ENCODE measurements at places on chromosomes 11 and 22. TPM values are rescaled to one million over a fixed set of nuclear protein-coding genes. Genes with fewer than 3 reads are reported as not detected.

Gene FGF4
- not detected for total RNA-seq

GRCh38 chr11:104665641-104666040, 232.6 kb downstream of the CASP12 start:
- peak; percentile 12 for DNase-seq
- H3K4me1 ChIP-seq: no peaks in the 10 kb centered on the region
- H3K4me3 ChIP-seq: no peak overlapping the region
- no peaks in the 10 kb centered on the region for H3K36me3 ChIP-seq
- no peak overlapping the region for H3K27ac ChIP-seq
- no peaks in the 10 kb centered on the region for H3K27me3 ChIP-seq

DNA sequence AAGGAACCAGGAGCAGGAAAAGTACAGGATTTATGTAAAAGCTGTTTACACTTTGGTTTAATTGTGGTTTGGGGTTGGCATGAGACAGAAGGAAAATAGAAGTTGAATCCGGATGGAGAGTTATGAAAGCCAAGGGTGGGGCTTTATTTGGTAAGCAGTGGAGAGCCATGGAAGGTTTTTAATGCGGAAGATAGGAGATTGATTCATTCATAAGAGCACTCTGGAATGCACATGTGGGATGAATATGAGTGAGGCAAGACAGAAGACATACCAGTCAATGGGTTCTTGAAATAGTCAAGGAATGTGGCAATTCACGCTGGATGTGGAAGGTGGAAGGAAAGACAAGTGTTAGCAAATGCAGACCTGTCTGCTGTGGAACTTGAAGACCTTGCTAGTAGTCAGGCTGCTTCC, 9.3 kb upstream of the GLB1L3 start:
- no peak overlapping the region for H3K27ac ChIP-seq
- H3K4me1 ChIP-seq: no peaks in the 10 kb centered on the region
- no peak overlapping the region for H3K4me3 ChIP-seq
- peaks cover 13% of the 10 kb centered on the region for H3K36me3 ChIP-seq

- no peaks in the 10 kb centered on the region for H3K27me3 ChIP-seq
- peak; percentile 72 for DNase-seq
- no peak overlapping the region for H3K27ac ChIP-seq
- H3K4me3 ChIP-seq: no peak overlapping the region
These were observed 32.2 kb downstream of the C2CD3 start for GRCh38 chr11:74138572-74138971.

DNA sequence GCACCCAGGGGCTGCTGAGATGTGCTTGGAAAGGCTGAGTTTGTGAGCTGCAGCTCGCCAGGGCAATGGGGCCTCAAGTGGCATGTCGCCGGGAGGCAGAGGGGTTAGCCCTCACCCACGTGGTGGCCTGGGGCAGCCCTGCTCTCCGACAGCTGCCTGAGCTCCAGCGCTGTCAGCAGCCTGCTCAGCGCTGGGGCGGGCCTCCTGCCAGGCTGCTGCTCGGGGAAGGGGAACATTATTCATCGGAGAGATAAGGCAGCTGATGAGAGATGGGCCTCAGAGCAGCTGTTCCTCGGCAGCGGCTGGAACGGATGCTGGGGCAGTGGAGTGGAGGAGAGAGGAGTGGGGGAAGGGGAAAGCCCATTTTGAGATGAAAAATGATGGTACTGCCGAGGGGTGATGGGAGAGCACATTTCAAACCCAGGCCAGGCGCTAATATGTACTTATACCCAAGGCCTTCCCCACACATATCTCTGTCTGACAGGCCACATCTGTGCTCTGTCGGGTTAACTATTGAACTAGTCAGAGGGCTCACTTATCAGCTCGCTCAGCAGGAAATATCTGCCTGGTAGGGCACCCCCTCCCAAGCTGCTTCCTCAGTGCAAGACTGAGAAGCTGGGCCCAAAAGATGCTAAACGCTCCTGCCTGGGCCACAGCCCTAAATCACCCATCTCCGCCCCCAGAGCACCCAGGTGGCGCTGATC, 79.5 kb downstream of the TIMP3 start:
- peaks cover 16% of the 10 kb centered on the region for H3K4me1 ChIP-seq
- no peaks in the 10 kb centered on the region for H3K27me3 ChIP-seq
- DNase-seq: peak; percentile 94
- H3K4me3 ChIP-seq: no peak overlapping the region
- peak overlapping the region; percentile 38 for H3K27ac ChIP-seq
- H3K36me3 ChIP-seq: no peaks in the 10 kb centered on the region

GRCh38 chr11:95283146-95283545, 52.1 kb upstream of the SESN3 start:
- no peak overlapping the region for H3K4me3 ChIP-seq
- H3K36me3 ChIP-seq: no peaks in the 10 kb centered on the region
- no peak overlapping the region for H3K27ac ChIP-seq
- peaks cover 26% of the 10 kb centered on the region for H3K4me1 ChIP-seq

- H3K36me3 ChIP-seq: no peaks in the 10 kb centered on the region
- no peak for DNase-seq
- no peak overlapping the region for H3K27ac ChIP-seq
- peaks cover 12% of the 10 kb centered on the region for H3K27me3 ChIP-seq
These were observed 852.3 kb downstream of the BRD1 start for GRCh38 chr22:48975316-48975741.

- no peak overlapping the region for H3K4me3 ChIP-seq
- peak overlapping the region; percentile 94 for H3K27ac ChIP-seq
- peaks cover 92% of the 10 kb centered on the region for H3K4me1 ChIP-seq
- peaks cover 42% of the 10 kb centered on the region for H3K36me3 ChIP-seq
These were observed 17.1 kb downstream of the MAFF start for GRCh38 chr22:38218661-38219622.

GRCh38 chr11:132438418-132438817, 1068.0 kb downstream of the NTM start:
- H3K27me3 ChIP-seq: no peaks in the 10 kb centered on the region
- H3K4me3 ChIP-seq: no peak overlapping the region
- H3K4me1 ChIP-seq: no peaks in the 10 kb centered on the region
- no peak for DNase-seq
- no peaks in the 10 kb centered on the region for H3K36me3 ChIP-seq
- H3K27ac ChIP-seq: no peak overlapping the region

Gene TMEM45B
- total RNA-seq: 80.6 TPM

Gene TNKS1BP1
- total RNA-seq: 59.4 TPM

GRCh38 chr22:47750086-47750485, 987.6 kb downstream of the TBC1D22A start:
- H3K4me1 ChIP-seq: no peaks in the 10 kb centered on the region
- H3K36me3 ChIP-seq: no peaks in the 10 kb centered on the region
- no peak for DNase-seq
- no peak overlapping the region for H3K4me3 ChIP-seq
- H3K27me3 ChIP-seq: no peaks in the 10 kb centered on the region
- H3K27ac ChIP-seq: no peak overlapping the region

Gene KDM4E
- not detected for total RNA-seq

GRCh38 chr11:19664886-19665548, 47.6 kb upstream of the NAV2 start:
- no peak overlapping the region for H3K4me3 ChIP-seq
- no peaks in the 10 kb centered on the region for H3K36me3 ChIP-seq
- H3K27me3 ChIP-seq: no peaks in the 10 kb centered on the region
- DNase-seq: no peak
- H3K4me1 ChIP-seq: no peaks in the 10 kb centered on the region
- H3K27ac ChIP-seq: no peak overlapping the region
